ENCODE measurements at places on chromosomes 5 and 9. TPM values are rescaled to one million over a fixed set of nuclear protein-coding genes. Genes with fewer than 3 reads are reported as not detected.

DNA sequence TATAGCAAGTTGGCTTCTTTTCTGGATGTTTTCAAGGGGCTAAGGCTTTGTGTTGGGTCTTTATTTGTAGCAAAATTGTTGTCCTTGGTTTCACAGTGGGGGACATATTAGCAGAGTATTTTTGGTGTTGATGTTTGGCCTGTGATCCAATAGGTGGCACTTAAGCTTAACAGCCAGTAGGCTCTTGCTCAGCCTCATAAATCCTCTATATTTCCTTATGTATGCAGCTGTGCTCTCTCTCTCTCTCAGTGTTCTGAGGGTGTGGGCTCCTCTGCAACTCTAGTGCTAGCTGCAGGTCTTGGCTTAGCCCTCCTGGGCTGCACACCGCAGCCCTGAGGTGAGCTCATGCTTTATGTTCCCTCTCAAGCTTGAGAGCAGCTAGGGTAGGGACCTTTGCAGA, 195.0 kb upstream of the GHR start:
- DNase-seq: no peak

GRCh38 chr5:22306011-22306410, 547.1 kb downstream of the CDH12 start:
- DNase-seq: no peak

- DNase-seq: no peak
These were observed 13.0 kb downstream of the SH2D3C start for GRCh38 chr9:127765418-127765817.

- no peak for DNase-seq
These were observed 10.2 kb upstream of the SLC46A2 start for GRCh38 chr9:112900901-112901300.

PGGT1B gene
- 29.5 TPM for total RNA-seq

S1PR3 gene
- total RNA-seq: 15.7 TPM

DNA sequence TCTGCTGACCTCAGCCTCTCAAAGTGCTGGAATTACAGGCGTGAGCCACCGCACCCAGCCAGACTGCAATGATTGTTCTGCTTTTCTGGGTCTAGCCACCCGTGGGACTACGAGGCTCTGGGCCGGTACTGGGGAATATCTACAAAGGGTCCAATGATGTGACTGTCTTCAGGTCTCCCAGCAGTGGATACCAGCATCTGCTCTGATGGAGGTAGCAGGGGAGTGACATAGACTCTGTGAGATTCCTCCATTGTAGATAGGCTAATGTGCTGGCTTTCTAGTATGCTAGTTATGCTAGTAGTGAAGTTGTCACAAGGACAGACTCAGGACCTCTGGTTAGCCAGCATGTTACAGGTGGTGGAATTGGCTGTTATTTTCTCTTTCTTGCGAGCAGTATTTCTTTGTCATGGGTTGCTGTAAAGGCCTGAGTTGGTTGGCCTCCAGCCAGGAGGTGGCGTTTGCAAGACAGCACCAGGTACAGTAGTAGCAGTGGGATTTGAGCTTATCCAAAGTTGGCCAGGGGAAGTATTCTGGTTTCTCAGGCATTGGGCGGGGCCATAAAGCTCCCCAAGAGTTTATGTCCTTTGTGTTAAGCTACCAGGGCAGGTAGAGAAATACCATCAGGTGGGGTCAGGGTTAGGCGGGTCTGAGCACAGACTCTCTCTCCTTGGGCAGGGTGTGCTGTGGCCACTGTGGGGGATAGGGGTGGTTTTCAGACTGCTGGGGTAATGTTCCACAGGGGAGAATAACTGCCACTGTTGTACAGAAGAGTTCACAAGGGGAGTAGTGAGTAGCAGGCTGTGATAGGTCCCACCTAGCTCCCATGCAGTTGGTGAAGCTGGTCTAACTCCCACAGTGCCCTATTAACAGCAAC, 105.2 kb downstream of the SGCD start:
- DNase-seq: no peak

GRCh38 chr5:58107704-58108103, 352.2 kb downstream of the PLK2 start:
- DNase-seq: no peak

PLAA gene
- total RNA-seq: 35.7 TPM

GRCh38 chr9:127489471-127490115, 38.3 kb downstream of the LRSAM1 start:
- DNase-seq: no peak

DNA sequence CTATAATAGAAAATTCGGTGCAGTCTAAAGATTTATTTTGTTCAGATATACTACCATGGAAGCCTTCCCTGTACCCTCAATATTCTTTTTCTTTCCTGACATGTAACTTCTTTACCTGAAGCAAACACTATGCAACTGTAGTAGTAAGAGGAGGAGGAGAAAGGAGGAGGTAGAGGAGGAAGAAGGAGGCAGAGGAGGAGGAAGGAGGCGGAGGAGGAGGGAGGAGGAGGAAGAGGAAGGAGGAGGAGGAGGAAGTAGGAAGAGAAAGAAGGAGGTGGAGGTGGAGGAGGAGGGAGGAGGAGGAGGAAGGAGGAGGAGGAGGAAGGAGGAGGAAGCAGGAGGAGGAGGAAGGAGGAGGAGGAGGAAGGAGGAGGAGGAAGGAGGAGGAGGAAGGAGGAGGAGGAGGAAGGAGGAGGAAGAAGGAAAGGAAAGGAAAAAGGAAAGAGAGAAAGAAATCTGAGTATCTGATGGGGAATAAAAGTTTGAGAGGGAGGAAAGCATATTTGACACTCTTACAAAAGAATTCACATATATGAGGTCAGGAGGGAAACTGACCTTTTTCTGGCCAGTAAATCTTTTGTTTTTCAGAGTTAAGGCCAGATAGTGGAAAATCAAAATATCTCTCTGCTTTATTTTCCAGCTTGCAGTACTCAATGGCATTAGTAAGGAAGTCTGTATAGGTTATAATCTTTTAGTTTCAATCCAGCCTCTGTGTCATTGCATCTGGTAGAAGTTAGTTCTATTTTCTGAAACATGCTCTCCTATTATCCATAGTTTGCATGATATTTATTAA, 114.5 kb upstream of the LPAR1 start:
- no peak for DNase-seq

HSPB3 gene
- total RNA-seq: 8.6 TPM

MEIKIN gene
- total RNA-seq: not detected

PDE6A gene
- total RNA-seq: not detected

DNA sequence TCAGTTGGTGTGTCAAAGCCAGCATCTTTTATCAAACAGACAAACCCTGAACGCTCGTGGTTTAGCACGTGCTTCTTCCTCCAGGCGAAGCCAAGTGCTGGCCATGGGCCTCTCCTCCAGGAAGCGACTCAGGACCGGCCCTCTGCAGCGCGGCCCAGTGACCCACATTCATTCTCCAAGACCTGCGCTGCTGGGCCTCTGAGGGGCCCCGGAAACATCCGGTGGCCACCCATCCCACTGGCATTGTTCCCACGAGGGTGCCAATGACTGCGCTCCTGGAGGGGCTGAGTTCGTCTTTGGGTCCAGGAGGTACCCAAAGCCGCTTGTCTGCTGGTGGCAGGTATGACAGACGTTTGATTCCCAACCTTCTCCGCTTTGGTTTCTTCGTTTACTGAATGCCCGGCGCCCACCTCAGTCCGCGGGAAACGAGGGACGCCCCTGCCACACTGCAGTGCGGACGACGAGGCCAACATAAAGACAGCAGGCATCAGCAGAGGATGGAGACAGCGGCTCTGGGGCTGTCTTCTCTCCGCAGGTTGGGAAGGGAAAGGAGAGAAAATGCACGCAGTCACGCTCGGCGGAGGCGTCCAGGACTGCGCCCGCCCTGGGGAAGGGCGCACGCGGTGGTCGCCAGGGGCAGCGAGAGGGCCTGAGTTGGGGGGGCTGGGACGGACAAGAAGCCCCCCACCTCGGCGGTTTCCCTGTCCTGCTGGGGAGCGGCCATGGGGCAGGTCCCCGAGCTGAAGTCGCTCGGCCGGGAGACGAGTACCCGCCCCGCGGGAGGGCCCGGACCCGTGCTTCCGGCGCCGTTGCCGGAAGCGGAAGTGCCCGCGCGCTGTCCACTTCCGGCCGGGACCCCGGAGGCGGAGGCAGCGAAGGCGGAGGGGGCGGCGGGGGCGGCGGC, at the start of gene EXOC3:
TSS of gene EXOC3 (plus strand) at position 842 of the 904 bp plus-strand sequence. CDS start 3,030 bp downstream, outside the sequence.
- peak; percentile 26 for DNase-seq

GRCh38 chr9:111992523-111992922, 95.9 kb downstream of the UGCG start:
- DNase-seq: peak; percentile 45

- DNase-seq: no peak
These were observed 6.2 kb upstream of the ARHGEF28 start for GRCh38 chr5:73619606-73620333.

PLCXD3 gene
- not detected for total RNA-seq
